ENCODE measurements at places on chromosomes 1 and 21.

DNA sequence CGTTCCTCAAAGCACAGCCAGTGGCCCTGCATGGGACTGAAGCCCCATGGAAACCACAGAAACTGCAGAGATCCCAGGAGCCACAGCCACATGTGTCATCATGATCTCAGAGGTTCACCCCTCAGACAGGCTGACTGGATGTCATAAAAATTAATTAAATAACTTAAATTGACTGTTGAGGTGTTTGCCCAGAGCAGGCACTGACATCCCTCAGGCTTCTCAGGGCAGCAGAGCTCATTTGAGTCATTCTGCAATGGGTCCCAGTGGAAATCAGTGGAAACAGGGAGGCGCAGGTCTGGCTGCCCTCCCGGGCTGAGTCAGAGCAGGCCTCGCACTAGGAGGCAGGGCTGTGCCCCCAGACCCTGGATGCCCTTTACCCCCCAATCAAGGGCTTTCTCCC is 135.1 kb downstream of the CDC7 start:
- no peak for DNase-seq

- DNase-seq, result no peak
These were observed 433.0 kb downstream of the PTPRU start for GRCh38 chr1:29669158-29669871.

DNA sequence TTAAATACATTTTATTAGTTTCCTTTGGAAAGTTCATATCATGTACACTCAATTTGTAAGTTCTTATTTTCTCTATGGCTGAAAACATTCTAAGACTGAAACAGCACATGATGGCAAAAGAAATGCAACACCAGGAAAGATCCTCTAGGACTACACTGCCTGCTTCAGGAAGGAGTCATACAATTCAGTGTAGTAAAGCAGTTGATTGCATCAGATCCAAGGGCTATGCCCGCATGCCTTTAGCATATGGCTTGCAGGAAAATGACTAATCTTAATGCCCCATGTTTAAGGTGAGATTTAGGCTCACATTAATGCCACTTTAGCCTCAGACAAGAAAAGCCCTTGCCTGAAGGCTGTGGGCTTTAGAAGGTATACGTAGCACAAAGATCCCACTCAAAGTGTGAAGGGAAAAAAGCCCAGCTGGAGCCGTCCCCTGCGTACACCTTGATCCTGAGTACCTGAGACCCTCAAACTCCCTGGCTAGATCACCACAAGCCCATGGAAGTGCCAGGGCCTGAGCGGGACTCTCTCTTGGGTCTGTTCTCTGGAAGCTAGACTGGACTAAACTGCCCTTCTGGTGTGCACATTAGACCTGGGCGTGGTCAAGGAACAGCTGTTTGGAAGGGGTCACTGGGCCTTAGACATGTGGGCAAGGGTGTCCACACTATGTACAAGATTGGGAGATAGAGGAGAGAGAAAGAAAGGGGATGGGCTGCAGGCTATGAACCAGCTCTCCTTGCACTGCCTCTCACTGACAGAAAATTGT is 52.9 kb downstream of the ESRRG start:
- no peak for DNase-seq

- DNase-seq, result no peak
These were observed 7.6 kb downstream of the ENO1 start for GRCh38 chr1:8870616-8871538.

- DNase-seq, result no peak
These were observed 314.9 kb downstream of the MRPL39 start for GRCh38 chr21:25292396-25292795.

DNA sequence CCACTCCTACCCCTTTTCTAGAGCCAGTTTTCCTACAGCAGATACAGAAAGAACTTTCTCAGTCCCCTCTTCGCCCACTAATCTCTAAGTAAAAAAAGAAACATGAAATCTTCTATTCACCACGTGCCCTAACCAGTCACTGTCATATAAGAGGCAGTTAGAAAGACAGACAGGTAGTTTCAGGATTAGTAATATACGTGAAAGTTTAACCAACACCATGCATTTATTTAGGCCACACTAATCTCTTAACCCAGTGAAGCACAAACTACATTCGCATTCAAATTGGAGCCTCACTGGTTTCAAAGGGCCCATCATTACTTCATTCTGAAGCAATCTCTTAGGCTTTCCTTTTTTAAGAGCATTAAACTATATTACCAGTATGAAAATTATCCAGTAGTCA is 10.1 kb downstream of the GPATCH2 start:
- DNase-seq, result no peak

- peak; percentile 90 for DNase-seq
These were observed 49.7 kb downstream of the RASSF5 start for GRCh38 chr1:206556750-206557635.

GRCh38 chr1:198519639-198520501 is 20.6 kb downstream of the ATP6V1G3 start:
- no peak for DNase-seq

DNA sequence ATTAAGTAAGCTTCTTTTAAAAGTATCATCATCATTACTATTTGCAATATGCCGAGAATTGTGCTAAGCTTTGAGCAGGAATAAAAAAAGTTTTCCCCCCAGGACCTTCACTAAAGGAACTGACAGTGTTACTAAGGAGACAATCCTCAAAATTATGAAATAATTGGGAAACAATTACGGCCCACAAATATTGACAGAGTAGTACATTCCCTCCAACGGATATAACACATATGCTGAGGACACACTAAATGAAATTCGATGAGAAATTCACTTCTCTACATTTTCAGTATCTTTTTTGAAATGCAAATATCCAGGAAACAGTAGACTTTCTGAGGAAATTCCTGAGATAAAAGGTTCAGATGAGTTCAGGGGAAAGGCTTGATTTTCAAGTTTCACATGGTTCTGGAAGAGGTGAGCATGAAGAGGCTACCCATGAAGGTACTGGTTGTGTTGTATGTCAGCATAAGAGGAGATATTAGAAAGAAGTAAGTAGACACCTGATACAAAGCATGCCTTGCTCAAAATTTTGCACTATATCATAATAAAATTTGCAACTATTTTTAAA is 171.2 kb upstream of the NR5A2 start:
- DNase-seq, result no peak

GRCh38 chr21:38310646-38311485 is 54.1 kb downstream of the KCNJ15 start:
- no peak for DNase-seq
